ENCODE measurements at places on chromosomes 2 and 18.

DNA sequence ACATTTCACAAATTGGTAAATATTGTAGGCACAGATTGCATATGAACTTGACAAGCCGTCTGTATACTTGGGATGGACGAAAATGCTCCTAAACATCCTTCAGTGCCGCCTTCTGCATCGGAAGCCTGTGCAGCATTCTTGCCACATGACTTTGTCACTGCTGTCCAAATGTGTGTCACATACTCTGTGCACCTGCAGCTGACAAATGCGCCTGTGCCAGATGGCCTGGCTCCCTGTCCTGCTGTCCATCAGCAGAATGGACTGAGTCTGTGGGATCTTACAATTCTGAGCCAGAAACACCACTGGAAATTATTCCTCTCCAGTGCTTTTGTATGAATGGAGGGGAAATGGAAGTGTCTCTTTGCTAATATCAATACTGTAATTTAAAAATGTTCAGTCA, 89.9 kb downstream of the DCDC2C start:
- no peak for DNase-seq

GRCh38 chr2:213500881-213501280, 216.6 kb downstream of the SPAG16 start:
- no peak for DNase-seq

DNA sequence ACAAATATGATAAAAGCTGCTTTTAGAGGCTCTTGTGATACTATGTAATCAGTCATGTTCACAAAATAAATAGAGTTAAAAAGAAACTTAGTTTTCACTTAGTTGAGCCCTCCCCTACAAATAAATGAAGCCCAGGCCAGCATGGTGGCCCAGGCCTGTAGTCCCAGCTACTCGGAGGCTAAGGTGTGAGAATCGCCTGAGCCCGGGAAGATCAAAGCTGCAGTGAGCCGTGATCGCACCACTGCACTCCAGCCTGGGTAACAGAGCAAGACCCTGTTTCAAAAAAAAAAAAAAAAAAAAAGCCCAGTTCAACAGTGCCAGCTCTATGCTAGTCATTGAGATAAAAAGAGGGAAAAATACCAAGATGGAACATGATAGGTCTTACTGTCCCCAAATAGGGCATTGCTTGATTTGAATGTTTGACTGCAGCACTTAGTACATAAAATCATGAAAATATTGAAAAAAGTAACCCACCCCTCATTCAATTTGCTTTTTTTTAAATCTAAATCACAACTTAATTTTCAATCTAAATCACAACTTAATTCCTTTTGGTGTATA, 1.5 kb downstream of the ASNSD1 start:
- no peak for DNase-seq

DNA sequence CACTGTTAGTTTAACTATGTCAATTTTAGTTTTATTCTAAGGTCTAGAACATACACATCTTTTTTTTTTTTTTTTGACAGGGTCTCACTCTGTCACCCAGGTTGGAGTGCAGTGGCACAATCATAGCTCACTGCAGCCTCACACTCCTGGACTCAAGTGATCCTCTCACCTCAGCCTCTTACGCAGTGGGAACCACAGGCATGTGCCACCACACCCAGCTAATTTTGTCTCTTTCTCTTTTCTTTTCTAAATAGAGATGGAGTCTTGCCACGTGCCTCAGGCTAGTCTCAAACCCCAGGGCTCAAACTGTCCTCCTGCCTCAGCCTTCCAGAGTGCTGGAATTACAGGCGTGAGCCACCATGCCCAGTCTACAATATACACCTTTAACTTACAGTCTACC, 69.5 kb upstream of the CHRNA1 start:
- DNase-seq = no peak

- DNase-seq = no peak
Measured at GRCh38 chr2:233535271-233535670, 31.3 kb downstream of the USP40 start.

- no peak for DNase-seq
Measured at GRCh38 chr2:171098607-171099006, 62.1 kb downstream of the TLK1 start.

- DNase-seq = no peak
Measured at GRCh38 chr2:110941226-110941625, 179.5 kb upstream of the BCL2L11 start.

- no peak for DNase-seq
Measured at GRCh38 chr18:79615586-79615985, 64.0 kb upstream of the CTDP1 start.

DNA sequence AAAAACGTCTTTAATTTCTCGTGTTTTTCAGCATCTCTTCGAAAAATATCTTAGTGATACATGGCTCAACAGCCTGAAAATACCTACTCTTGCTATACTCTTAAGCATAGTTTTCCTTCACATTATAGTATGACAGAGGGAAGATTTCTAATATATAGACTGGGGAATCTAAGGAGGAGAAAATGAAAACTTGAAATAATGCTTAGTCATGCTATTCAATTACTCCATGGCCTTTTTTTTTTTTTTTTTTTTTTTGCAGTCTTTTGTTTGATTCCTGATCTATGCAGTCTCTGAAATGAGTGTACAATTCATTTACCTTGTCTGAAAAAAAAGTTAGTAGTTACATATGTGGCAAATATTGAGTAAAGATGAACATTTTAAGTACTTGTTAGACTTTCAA, 337.8 kb downstream of the ARHGAP15 start:
- no peak for DNase-seq

- DNase-seq = no peak
Measured at GRCh38 chr18:33459612-33460011, 19.1 kb upstream of the CCDC178 start.

DNA sequence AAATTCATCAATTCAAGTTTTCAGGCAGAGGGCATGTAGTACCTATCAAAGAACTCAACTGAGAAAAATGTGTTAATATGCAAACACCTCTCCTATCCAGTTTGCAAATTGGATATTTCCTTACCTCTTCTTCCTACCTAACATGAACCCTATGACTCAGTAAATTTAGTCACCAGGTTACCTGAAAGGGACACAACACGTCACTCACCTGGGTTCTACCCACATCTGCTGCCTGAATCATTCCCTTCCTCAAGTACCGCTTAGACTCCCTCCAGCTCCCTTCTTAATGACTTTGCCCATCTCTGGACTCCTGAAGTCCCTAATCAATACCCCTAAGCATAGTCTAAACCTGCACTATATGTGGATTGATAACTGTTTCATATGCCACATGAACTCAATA, 10.4 kb downstream of the ANKRD44 start:
- no peak for DNase-seq

- DNase-seq = no peak
Measured at GRCh38 chr2:108637304-108637669, 82.0 kb upstream of the RANBP2 start.

DNA sequence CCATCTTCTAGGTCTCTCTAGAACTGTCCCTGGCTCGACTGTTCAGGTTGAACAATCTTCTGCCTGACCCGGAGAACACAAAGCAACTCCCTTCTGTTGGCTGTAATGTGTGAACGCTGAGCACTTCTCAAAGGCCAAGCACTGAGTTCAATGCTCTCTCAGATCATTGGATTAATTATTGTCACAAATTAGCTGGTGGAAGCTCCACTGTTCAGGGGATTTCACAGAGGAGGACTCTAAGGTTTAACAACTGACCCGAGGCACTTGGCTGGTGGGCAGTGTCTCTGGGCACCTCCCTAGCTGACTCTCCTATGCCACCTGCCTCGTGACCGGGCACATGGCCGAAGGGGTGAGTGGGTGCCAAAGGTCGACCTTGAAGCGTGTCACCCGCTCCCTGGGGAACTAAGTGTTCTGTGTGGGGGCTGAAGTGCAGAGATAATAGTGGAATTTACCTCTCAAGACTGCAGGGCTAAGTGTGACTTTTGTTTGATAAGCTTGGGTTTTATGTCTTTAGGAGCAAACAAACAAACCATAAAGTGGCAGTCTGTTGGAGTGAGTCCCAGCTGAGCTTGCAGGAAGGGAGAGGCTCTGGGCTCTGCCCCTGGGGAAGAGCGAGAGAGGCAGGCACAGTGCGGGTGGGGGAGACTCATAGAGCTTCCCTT, 64.8 kb downstream of the BCL2L11 start:
- no peak for DNase-seq

GRCh38 chr2:130314377-130314776, 28.3 kb upstream of the IMP4 start:
- no peak for DNase-seq

DNA sequence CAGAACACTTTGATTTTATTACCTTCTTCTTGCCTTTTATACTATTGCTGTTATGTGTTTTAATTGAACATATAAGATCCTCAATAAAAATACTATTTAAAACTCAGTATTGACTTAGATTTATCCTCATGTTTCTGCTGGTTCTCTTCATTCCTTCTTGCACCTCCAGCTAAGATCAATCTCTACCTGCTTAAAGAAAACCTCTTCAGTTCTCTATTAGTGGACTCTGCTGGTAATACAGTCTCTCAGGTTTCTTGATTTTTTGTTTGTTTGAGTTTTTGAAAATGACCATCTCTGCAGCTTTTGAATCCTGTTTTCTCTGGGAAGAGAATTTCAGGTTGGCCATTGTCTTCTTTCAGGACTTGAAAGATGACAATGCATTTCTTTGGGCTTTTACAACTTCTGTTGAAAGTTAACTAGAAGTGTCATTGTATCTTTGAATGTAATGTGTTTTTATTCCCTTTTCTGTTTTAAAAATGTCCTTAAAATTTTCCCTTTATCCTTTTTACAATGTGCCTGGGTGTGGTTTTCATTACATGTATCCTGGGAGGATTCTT, 29.8 kb upstream of the TMEM131 start:
- DNase-seq = no peak

- DNase-seq = no peak
Measured at GRCh38 chr18:57325491-57326166, 26.7 kb upstream of the ST8SIA3 start.
